Effector CD4-positive, alpha-beta T cell (primary cell): ENCODE measurements at places on chromosomes 13 and 19.

- DNase-seq, result no peak
Measured at GRCh38 chr19:12788042-12788681, 3.1 kb upstream of the JUNB start.

- no peak for DNase-seq
Measured at GRCh38 chr19:31639306-31639705, 290.1 kb upstream of the TSHZ3 start.

GRCh38 chr13:67193979-67194378 is 36.2 kb downstream of the PCDH9 start:
- DNase-seq, result no peak

DNA sequence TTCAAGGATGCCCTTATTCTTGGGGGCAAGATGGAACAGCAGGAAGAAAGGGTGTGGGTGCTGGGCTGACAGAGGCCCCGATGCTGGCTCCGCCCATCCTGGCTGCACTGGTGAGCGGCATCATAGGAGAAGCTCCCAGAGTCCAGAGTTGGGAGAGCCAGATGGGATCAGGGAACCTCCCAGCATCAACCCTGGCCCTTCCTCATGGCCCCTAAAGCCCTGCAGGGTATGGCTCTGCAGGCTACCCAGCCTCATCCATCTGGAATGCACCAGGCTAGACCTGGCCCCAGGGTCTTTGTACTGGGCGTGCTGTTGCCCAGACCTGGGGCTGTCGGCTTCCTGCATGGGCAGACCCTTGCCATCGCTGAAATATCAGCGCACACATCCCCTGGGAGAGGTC is 7.9 kb upstream of the ELL start:
- DNase-seq, result no peak

GRCh38 chr13:73898276-73898675 is 235.9 kb downstream of the KLF12 start:
- no peak for DNase-seq

- DNase-seq, result no peak
Measured at GRCh38 chr13:93805736-93806135, 579.1 kb downstream of the GPC6 start.

DNA sequence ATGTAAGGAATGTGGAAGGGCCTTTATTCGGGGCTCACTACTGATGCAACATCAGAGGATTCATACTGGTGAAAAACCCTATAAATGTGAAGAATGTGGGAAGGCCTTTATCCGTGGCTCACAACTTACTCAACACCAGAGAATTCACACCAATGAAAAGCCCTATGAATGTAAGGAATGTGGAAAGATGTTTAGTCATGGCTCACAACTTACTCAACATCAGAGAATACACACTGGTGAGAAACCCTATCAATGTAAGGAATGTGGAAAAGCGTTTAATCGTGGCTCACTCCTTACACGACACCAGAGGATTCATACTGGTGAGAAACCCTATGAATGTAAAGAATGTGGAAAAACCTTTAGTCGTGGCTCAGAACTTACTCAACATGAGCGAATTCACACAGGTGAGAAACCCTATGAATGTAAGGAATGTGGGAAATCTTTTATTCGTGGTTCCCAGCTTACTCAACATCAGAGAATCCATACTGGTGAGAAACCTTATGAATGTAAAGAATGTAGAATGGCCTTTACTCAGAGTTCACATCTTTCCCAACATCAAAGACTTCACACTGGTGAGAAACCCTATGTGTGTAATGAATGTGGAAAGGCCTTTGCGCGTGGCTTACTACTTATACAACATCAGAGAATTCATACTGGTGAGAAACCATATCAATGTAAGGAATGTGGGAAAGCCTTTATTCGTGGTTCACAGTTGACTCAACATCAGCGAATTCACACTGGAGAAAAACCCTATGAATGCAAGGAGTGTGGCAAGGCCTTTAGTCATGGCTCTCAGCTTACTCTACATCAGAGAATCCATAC is 44.3 kb downstream of the ZNF585A start:
- no peak for DNase-seq

DNA sequence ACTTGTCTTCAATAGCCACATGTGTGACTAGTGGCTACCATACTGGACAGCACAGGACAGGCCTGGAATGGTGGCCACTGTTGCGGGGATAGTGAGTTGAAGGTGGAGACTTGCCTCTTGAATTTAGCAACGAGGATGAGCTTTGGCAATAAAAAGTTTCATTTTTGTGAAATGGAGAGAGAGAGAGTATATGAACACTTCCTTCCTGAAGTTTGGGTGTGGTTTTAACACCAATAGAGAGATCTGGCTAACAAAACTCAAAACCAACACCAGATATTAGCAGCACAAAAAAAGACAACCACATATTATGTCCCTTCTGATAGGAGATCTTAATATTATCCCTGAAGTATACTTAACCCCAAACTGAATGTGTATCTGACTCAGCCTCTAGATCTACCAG is 6.3 kb upstream of the LRFN3 start:
- no peak for DNase-seq

- DNase-seq, result no peak
Measured at GRCh38 chr19:46181388-46181779, 33.3 kb downstream of the IGFL2 start.

GRCh38 chr19:33532859-33533460 is 11.4 kb upstream of the PEPD start:
- no peak for DNase-seq

- DNase-seq, result no peak
Measured at GRCh38 chr19:38370299-38370698, 4.1 kb upstream of the PSMD8 start.

DNA sequence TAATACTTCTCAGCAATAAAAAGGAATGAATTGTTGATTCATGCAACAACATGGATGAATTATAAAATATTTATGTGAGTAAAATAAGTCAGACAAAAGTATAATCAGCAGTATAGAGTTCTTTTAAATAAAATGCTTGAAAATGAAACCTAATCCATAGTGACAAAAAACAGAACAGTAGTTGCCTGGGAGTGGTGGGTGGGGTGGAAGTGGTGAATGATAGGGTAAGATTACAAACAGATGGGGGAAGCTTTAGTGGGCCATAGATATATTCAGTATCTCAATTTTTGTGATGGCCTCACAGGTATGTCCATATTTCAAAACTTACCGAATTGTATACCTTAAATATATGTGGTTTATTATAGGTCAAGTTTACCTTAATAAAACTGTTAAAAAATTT is 124.9 kb upstream of the UBL3 start:
- DNase-seq, result no peak

DNA sequence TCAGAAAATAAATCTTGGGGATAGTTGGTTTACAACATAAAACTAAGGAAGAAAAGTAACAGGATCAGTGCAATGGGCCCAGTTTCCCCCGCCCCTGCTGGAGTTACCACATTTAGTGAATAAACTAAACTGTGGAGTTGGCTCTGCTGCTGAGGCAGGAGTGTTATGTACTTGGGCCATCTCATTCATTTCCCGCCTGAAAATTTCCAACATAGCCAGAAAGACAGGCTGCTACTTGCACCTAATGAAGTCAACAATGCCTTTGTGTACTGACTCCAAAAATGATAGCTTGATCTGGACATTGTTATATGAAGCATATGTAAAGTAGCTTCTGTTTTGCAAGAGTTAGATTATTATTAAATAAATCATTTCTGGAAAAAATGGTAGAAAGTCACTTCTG is 7.9 kb upstream of the RNASEH2B start:
- no peak for DNase-seq

DNA sequence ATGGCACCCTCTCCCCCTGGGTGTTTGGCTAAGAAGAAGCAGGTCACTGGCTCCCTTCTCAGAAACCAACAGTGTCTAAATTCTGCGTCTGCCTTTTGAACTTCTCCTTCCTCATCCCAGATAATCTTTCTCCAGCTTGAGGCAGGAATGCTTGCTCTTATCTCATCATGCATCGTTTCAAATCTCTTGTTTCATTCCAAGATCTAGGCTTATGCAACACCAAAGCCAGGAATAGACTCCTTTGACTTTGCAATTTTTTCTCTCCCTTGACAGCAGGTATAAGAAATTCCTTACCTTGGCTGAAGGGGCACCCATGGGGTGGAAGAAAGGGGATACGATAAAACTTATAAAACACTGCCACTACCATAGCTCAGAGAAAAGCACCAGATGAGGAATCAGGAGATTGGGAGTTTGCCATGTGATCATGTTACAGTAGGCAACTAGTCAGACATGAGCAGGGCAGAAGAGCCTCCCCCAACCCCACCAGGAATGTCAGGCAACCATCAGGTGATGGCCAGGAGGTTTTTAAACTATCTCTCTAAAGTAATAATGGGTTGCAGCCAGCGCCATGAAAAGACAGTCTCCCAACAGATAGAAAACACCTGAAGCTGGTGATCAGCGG is 498.9 kb downstream of the KLF12 start:
- DNase-seq, result no peak

GRCh38 chr13:96027496-96027895 is 25.7 kb downstream of the UGGT2 start:
- DNase-seq, result no peak

DNA sequence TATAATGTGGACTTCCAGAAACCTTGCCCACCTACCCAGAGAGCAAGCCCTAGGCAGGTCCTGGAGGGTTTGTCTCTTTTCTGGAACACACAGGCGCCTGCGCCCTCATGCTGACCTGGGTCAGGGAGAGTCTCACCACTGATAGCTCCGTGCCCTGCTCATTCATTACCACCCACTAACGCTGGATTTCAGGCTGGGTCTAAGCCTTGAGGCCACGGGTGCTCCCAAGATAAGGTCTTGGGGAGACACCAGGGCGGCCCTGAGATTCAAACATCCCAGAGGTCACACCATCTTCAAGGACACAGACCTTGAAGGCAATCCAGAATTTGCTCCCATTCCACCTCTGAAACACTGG is 5.1 kb downstream of the S1PR2 start:
- DNase-seq, result no peak

DNA sequence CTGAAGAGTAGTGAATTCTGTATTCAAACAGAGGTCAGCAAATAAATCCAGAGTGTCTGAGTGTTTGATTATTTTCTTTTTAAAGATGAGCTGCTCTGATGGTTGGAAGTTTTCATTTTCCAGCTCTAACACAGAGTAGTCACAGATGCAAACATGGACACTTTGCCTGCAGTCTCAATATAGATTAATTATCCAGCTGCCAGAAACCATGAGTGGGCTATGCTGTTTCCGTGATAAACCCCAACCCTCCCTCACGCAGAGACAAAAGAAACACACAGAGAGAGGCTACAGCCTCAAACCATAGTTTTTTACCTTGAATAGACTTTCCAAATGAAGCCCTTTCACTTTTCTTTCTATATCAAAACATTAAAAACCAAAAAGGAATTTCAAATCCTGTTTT is 884.7 kb downstream of the DIAPH3 start:
- no peak for DNase-seq

DNA sequence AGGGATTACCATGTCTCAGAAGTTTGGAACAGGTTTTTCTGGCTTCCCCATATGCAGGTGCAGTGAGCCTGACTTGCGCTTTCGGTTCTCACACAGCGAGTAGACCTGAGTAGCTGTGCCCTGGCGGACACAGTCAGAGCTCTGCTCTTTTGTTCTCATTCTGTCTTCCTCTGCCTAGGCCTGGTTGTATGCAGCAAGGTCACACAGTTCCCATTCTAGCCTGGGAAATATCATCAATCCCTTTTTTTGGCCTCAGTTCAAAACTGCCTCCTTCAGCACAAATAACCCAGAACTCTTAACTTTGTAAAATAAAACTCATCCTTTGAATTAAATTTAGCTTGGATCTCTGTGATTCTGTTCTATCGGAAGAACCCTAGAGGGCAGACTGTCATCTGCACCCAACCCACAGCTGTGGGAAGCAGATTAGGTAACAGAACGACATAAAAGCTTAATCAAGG is 10.2 kb downstream of the OXGR1 start:
- no peak for DNase-seq

- DNase-seq, result no peak
Measured at GRCh38 chr13:18998389-18998788, 183.2 kb downstream of the TUBA3C start.

DNA sequence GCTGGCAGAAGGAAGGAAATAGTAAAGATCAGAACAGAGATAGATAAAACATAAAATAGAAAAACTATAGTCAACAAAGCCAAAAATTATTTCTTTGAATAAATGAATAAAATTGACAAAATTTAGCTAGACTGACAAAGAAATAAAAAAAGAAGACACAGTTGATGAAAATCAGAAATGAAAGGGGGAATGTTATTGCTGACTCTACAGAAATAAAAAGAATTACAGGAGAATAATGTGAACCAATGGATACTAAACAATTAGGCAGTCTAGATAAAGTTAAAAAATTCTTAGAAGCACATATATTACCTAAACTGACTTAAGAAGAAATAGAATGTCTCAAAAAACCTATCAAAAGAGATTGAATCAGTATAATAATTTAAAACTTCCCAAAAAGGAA is 933.8 kb downstream of the PCDH9 start:
- no peak for DNase-seq

DNA sequence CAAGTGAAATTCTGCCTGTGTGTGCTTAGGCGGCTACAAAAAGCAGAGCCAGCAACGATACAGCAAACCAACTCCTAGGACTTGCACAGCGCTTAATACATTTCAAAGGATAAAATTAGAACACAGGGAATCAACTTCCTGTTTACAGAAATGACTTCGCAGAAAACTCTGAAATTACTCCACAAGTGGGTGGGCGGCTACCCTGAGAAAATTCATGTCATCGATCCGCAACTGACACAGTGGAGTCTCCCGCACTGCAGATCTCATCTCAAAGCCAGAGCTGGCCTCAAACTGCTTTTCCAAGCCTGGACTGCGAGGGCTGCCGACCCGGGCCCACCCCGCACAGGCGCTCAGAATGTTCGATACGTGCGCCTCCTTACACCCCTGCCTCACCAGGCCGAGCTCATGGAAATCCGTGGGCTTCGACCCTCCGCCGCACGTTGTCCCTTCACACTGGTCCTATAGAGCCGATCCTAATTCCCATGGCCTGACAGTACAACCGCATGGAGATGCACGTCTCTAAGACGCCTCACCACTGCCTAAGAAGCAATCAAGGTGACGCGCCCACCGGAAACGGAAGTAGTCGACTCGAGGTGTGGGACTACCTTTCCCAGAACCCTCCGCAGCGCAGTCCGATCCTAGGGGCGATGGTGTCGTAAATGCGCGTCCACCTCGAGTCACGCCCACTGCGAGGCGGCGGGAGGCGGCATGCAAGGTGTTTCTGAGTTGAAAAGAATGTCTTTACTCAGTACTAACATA is at the start of gene ZNF229:
Gene ZNF229, minus strand, starts transcription at position 557 of the 759 bp plus-strand sequence. CDS start 5,625 bp downstream, outside the sequence.
- peak; percentile 23 for DNase-seq

GRCh38 chr19:33473653-33474305 is 47.8 kb downstream of the PEPD start:
- no peak for DNase-seq
